ENCODE measurements at places on chromosomes 3 and 15. TPM values are rescaled to one million over a fixed set of nuclear protein-coding genes. Genes with fewer than 3 reads are reported as not detected.

The STRC gene
- total RNA-seq = not detected

The ACOX2 gene
- 1.3 TPM for total RNA-seq

The COL6A5 gene
- total RNA-seq = not detected

The TMEM40 gene
- not detected for total RNA-seq

The GABRG3 gene
- total RNA-seq = not detected

The AQP9 gene
- total RNA-seq = not detected

The SIDT1 gene
- 0.09 TPM for total RNA-seq

The LXN gene
- 40.4 TPM for total RNA-seq

The HDDC3 gene
- 8.5 TPM for total RNA-seq

The TKT gene
- 283 TPM for total RNA-seq

The GALNT15 gene
- 82.4 TPM for total RNA-seq

The ADAMTS7 gene
- total RNA-seq = 6.6 TPM

The ADAMTS17 gene
- 0.33 TPM for total RNA-seq

The GOLGA8R gene
- 0.33 TPM for total RNA-seq

The RAB6B gene
- total RNA-seq = 1.0 TPM

The TUSC7 gene
- total RNA-seq = not detected

The ZNF860 gene
- total RNA-seq = 1.5 TPM

The SERINC4 gene
- not detected for total RNA-seq

The FAM3D gene
- total RNA-seq = not detected

The LRRN1 gene
- not detected for total RNA-seq

The CLDND1 gene
- total RNA-seq = 124 TPM

The RASGRP1 gene
- 0.11 TPM for total RNA-seq

The XCR1 gene
- not detected for total RNA-seq

The PCOLCE2 gene
- total RNA-seq = 0.22 TPM

The CTXND1 gene
- total RNA-seq = not detected

The LSAMP gene
- not detected for total RNA-seq

The SNRPA1 gene
- total RNA-seq = 13.5 TPM

The CCDC39 gene
- total RNA-seq = not detected

The SPTSSB gene
- not detected for total RNA-seq

The PLA2G4D gene
- total RNA-seq = not detected

The RTP3 gene
- not detected for total RNA-seq

The A4GNT gene
- total RNA-seq = not detected

The SLMAP gene
- total RNA-seq = 32.7 TPM

The TAGLN3 gene
- total RNA-seq = not detected

The ITGA11 gene
- 13.9 TPM for total RNA-seq

The BOC gene
- not detected for total RNA-seq

The SMAD6 gene
- 19.9 TPM for total RNA-seq

The PPP1R14D gene
- total RNA-seq = not detected

The TIGIT gene
- total RNA-seq = not detected

Measured in dermis lymphatic vessel endothelial cell (primary cell).